ENCODE measurements at places on chromosomes 3 and 15. TPM values are rescaled to one million over a fixed set of nuclear protein-coding genes. Genes with fewer than 3 reads are reported as not detected.
A peak's percentile ranks its signal among the peaks of the same experiment; 100 is the strongest.

- peak within 1 kb of the TSS; percentile 40 for H3K4me3 ChIP-seq
- H3K36me3 ChIP-seq, result no peaks in the 10 kb centered on the region
- peaks cover 32% of the 10 kb centered on the region for H3K4me1 ChIP-seq
- DNase-seq, result no peak
- peaks cover 44% of the 10 kb centered on the region for H3K27me3 ChIP-seq
Observed at GRCh38 chr3:13879946-13880810, at the start of gene WNT7A. TSS of gene WNT7A (minus strand) at chr3:13880071. CDS start at chr3:13879816, 255 bp downstream.

DNA sequence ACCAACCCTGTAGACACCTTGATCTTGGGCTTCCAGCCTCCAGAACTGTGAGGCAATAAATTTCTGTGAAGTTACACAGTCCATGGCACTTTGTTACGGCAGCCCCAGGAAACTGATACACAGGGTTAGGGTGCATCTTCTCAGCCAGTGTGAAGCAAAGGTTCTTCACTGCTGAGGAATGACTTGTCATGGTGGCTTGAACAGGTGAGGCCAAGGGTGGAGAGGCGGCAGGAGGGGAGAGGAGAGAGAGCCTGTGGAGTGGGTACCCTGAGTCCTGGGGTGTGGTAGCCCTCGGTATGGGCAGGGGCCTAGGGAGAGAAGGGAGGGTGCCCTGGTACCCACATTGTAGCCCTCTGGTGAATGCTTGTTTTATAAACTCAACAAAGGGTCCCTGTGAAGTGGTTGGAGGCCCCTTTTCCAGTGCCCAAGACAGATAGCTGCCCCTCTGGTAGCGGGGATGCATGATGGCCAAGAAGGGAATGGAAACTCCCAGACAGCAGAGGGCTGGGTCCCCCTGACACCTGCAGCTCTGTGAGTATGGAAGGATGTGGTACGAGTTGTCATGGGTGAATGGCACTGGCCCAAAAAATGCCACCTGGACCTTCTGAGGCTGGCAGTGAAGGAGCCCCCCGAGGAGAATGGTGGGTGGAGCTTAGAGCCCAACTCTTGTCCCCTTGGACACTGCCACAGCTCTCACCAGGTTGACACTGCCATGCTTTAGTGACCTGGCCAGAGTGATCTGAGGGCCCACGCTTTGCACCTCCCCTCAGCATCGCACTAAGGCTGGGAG, 49.6 kb downstream of the SPSB4 start:
- H3K27me3 ChIP-seq, result no peaks in the 10 kb centered on the region
- H3K4me1 ChIP-seq, result peaks cover 6% of the 10 kb centered on the region
- H3K27ac ChIP-seq, result no peak overlapping the region
- H3K4me3 ChIP-seq, result no peak overlapping the region
- DNase-seq, result no peak
- H3K36me3 ChIP-seq, result no peaks in the 10 kb centered on the region

The PDZRN3 gene
- total RNA-seq, result 149 TPM

- H3K27me3 ChIP-seq, result no peaks in the 10 kb centered on the region
- peaks cover 13% of the 10 kb centered on the region for H3K4me1 ChIP-seq
- H3K36me3 ChIP-seq, result no peaks in the 10 kb centered on the region
- no peak for DNase-seq
- no peak overlapping the region for H3K27ac ChIP-seq
- H3K4me3 ChIP-seq, result no peak overlapping the region
Observed at GRCh38 chr15:81893182-81893835, 152.5 kb downstream of the MEX3B start.

DNA sequence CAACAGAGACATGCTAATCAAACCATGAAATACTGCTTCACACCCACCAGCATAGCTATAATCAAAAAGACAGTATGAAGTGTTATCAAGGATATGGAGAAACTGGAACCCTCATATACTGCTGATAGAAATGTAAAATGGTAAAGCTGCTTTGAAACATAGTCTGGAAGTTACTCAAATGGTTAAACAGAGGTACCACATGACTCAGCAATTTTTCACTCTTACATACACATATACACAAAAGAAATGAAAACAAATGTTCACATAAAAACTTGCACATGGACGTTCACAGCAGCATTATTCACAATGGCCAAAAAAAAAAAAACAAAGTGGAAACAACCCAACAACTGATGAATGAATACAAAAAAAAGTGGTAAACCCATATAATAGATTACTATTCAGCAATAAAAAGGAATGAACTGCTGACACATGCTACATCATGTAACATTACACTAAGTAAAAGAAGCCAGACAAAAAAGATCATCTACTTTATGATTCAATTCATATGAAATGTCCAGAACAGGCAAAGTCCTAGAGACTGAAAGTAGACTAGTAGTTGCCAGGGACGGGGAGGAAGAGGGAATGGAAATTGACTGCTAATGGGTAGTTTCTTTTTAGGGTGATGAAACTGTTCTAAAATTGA, 23.2 kb downstream of the ZNF148 start:
- no peak overlapping the region for H3K4me3 ChIP-seq
- H3K27ac ChIP-seq, result no peak overlapping the region
- no peak for DNase-seq
- H3K36me3 ChIP-seq, result no peaks in the 10 kb centered on the region
- H3K4me1 ChIP-seq, result peaks cover 52% of the 10 kb centered on the region
- no peaks in the 10 kb centered on the region for H3K27me3 ChIP-seq

- H3K4me3 ChIP-seq, result no peak overlapping the region
- DNase-seq, result no peak
- H3K36me3 ChIP-seq, result no peaks in the 10 kb centered on the region
- H3K27ac ChIP-seq, result peak overlapping the region; percentile 65
- peaks cover 21% of the 10 kb centered on the region for H3K4me1 ChIP-seq
Observed at GRCh38 chr3:188711881-188712247, 459.9 kb upstream of the TPRG1 start.

- H3K27ac ChIP-seq, result no peak overlapping the region
- H3K4me1 ChIP-seq, result no peaks in the 10 kb centered on the region
- H3K4me3 ChIP-seq, result no peak overlapping the region
Observed at GRCh38 chr3:172931746-172932285, 181.3 kb downstream of the ECT2 start.

The NDN gene
- total RNA-seq, result 93.4 TPM
